ENCODE measurements at places on chromosomes 1 and 21. TPM values are rescaled to one million over a fixed set of nuclear protein-coding genes. Genes with fewer than 3 reads are reported as not detected.

- no peak for DNase-seq
Measured at GRCh38 chr1:91697416-91697815, 188.5 kb downstream of the TGFBR3 start.

DNA sequence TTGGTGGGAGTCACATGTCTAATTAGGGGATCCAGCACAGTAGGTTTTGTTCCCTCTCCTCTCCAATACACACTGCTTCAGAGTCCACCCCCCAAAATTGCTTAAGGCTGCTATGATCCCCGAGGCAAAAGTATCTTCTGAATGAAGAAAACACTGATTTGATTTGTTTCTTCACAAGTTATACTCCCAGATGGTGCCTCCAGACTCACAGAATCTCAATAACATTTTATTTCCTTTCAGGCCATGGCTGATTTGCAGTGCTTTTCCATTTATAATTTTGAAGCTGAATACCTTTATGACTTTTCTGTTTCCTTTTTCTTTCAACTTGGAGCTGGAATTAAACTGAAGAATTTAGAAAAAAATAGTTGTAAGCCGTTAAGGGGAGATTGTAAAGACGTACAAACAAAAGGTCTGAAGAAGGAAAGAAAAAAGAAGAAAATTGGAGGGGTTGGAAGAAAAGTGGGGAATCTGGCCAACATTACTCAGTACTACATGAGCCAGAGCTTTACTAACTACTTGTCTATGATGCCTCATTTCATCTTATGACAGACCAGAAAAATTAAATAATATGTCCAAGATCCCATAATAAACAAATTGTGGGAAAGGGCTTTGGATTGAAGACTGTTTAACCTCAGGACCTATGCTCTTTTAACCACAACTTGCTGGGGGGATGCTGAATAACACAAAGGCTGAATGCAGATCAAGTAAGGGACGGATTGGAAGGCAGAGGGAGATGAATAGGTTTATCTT lies 75.9 kb downstream of the NUF2 start:
- no peak for DNase-seq

- DNase-seq: no peak
Measured at GRCh38 chr1:196680107-196680506, 28.3 kb downstream of the CFH start.

DNA sequence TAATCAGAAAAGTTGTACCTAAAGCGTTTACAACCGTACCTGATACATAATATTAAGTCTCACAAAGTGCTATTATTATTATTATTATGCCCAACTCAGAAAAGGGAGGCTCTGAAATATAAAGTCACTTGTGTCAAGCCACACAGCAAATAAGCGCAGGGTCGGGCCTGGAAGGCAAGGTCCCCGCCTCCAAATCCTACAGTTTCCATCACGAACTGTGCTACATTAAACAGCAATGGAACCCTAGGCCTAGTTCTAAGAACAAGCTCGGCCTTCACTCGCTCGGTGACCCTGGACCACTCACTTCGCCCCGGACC lies 549 bp downstream of the PARS2 start:
- DNase-seq: no peak

DNA sequence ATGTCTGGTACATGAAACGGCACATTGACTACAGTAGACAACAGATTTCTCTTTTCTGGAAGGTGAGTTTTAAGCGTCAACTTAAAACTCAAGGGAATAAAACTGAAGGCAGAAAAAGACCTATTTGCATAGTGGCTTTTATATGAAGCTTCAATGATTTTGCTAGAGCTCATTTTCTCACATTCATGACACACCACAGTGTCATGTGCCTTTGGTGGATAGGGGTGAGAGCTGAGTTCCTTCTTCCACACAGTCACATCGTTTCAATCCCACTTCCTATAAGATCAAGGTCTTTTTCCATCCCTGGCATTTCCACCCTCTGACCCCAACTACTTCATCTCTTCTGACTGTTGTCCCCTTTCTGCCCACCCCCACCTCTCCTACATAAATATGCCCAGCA lies 31.0 kb downstream of the IL12RB2 start:
- no peak for DNase-seq

DNA sequence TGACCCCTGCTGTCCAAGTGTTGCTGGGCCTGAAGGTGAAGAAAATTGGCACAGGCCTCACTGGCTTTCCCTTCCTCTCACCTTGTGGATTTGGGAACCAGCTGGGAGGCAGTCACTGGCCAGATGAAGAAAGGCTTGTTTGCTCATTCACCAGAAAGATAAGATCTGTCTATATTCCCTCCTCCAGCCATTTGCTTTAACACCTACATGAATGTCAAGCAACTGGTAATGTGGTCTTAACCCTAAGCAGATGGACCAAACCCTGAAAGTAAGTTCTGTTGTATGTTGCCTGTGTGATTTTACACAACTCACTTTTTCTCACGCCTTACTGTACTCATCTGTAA lies 10.3 kb upstream of the SRRM1 start:
- no peak for DNase-seq

DNA sequence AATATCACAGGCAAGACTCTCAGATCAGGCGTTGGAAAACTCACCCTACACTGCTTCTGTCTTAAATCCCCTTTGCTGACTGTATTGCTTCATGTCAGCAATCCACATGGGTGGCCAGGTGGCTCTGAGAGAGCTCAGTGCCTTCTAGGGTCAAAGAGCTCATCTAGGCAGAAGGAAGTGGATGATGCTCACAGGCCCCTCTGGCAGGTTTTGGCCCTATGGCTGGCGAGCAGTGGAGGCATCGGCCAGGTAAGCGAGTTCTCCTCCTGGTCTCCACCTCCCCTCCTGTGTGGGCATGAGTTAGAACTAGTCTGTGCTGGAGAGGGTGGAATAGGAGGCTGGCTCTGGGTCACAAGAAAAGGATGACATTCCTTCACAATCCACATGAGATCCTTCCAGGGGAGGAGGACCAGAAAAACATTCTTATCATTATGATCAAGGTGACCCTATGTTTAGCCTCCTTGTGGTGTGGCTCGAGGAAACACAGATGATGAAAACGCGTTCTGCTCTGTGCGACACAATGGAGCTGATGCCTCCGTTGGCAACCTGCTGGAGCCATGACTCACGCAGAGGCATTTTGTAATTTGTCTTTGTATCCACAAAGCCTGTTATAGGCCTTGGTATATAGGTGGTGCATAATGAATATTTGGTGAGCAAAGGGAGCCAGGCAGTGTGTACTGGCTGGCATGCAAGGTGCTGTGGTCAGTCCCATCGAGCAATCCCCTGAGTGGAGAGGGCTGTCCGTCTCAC lies 264.6 kb upstream of the RAB4A start:
- DNase-seq: no peak

DNA sequence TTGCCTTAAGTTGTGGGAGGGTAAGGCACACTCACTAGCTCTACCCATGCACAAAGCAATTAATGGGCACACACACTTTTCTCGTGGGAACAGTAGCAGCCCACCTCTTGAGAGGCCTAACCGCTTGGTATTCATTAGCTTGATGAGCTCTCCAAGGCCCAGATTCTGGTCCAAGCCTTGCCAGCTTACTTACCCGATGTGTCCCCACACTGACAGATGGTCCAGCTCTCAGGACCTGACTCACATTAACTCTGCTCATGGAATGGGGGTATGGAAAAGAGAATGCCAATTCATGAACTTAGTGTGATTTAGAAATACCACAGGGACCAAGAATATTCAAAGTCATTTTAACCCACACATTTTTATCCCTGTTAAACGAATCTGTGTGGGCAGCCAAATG lies 106.8 kb upstream of the CACHD1 start:
- no peak for DNase-seq

DNA sequence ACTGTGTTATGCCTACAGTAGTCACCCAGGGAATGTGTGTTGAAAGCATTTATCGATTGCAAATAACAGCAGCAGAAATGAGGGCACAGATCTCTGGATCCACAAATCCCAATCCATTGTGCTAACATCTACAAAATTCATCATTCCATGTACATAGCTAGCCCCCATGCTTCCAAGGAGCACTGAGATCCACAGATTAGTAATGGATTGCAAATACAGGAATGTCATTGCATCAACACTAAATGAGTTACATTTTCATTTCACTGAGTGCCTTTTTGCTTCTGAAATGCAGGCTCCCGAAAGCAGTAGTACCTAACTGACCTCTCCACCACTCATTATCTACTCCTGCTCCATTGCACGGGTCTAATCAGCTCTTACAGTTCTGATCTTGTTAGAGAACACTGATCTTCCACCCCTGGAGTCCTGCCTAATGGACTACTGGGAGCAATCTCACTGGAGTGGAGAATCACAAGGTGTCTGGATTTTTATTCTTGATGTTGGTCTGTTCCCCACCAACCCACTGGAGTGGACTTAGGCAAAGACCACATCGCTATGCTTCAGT lies 30.5 kb downstream of the ASTN1 start:
- no peak for DNase-seq

PDE9A gene
- 12.8 TPM for total RNA-seq

PEF1 gene
- 61.6 TPM for total RNA-seq
